CD8-positive, alpha-beta memory T cell (primary cell): ENCODE measurements at places on chromosomes 6 and 20. TPM values are rescaled to one million over a fixed set of nuclear protein-coding genes. Genes with fewer than 3 reads are reported as not detected.

DNA sequence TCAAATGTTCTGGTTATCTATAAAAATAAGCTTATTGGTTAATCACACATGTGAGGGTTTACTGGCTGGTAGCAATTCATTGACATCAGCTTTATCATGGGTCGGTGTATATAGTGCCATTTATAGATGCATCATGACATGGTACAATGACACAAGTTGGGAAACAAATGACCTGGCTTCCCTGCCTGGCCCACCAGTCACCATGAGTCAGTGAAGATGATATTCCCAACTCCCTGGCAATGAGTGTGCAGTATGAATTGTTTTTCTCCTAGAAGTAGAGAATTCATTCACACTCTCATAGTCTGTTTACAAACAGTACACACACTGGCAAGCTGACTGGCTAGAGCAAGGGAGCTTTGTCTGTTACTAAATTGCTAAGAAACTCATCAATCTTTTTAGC is 37.2 kb upstream of the CALHM6 start:
- H3K4me3 ChIP-seq, result no peak overlapping the region
- H3K36me3 ChIP-seq, result no peaks in the 10 kb centered on the region
- DNase-seq, result no peak
- H3K4me1 ChIP-seq, result no peaks in the 10 kb centered on the region
- no peaks in the 10 kb centered on the region for H3K27me3 ChIP-seq

GRCh38 chr6:149035766-149036165 is 281.7 kb upstream of the TAB2 start:
- no peak for DNase-seq
- H3K4me1 ChIP-seq, result no peaks in the 10 kb centered on the region
- no peak overlapping the region for H3K27ac ChIP-seq
- H3K36me3 ChIP-seq, result no peaks in the 10 kb centered on the region

GRCh38 chr20:23613676-23614075 is 8.0 kb upstream of the CST9 start:
- H3K4me1 ChIP-seq, result no peaks in the 10 kb centered on the region
- no peak overlapping the region for H3K4me3 ChIP-seq
- DNase-seq, result no peak
- no peak overlapping the region for H3K27ac ChIP-seq
- no peaks in the 10 kb centered on the region for H3K27me3 ChIP-seq

DNA sequence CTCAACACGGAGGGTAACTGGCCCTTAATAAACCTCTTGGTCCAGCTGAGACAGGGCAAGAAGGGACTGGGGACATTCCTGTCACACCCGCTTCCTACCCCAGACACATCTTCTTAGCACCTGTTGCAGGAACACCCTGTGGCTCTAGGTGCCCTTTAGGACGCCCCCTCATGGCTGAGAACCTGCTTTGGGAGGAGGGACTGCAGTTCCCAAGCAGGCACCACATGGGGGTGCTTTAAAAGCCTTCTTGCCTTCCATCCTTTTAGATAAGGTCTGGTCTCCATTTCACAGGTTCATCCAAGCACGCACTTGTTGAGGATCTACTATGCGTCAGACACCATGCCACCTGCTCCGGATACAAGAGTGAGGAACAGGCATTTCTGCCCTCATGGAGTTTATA is 26.6 kb downstream of the NSFL1C start:
- no peak overlapping the region for H3K27ac ChIP-seq
- peaks cover 13% of the 10 kb centered on the region for H3K4me1 ChIP-seq
- DNase-seq, result no peak
- H3K4me3 ChIP-seq, result no peak overlapping the region
- H3K27me3 ChIP-seq, result no peaks in the 10 kb centered on the region

- no peak overlapping the region for H3K4me3 ChIP-seq
- H3K27ac ChIP-seq, result no peak overlapping the region
- H3K36me3 ChIP-seq, result no peaks in the 10 kb centered on the region
- no peaks in the 10 kb centered on the region for H3K27me3 ChIP-seq
- H3K4me1 ChIP-seq, result no peaks in the 10 kb centered on the region
These were observed 142.3 kb upstream of the TENT5A start for GRCh38 chr6:81894788-81895271.

Gene PHACTR3
- total RNA-seq, result not detected
